Activated naive CD4-positive, alpha-beta T cell treated with anti-CD3 and anti-CD28 coated beads for 36 hours (primary cell): ENCODE measurements at places on chromosomes 7 and 10.

GRCh38 chr10:14383266-14383665 is 52.5 kb upstream of the FRMD4A start:
- peaks cover 66% of the 10 kb centered on the region for H3K4me1 ChIP-seq
- no peak overlapping the region for H3K27ac ChIP-seq
- peaks cover 7% of the 10 kb centered on the region for H3K27me3 ChIP-seq
- DNase-seq, result no peak
- H3K36me3 ChIP-seq, result peaks cover 1% of the 10 kb centered on the region
- no peak overlapping the region for H3K4me3 ChIP-seq

GRCh38 chr10:103680869-103681236 is 174.5 kb downstream of the SH3PXD2A start:
- no peaks in the 10 kb centered on the region for H3K27me3 ChIP-seq
- peaks cover 16% of the 10 kb centered on the region for H3K4me1 ChIP-seq
- DNase-seq, result no peak
- no peaks in the 10 kb centered on the region for H3K36me3 ChIP-seq

DNA sequence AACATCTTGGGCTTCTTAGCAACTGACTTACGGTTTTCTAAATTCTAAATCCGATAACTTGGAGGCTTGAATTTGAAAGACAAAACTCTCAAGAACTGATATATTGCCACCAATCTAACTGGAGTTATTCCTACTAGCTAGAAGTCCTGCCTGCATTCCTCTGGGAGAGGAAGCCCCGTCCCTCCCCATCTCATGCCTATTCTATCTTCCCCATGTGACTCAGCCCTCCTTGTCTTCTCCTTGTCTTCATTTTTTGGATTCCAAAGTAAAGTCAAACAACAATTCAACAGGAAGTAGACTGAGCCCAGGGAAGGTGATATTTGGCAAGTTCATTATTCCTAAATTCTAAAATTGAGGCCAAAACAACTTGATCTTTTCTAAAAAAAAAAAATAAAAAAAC is 587.7 kb downstream of the KCNMA1 start:
- DNase-seq, result no peak
- no peaks in the 10 kb centered on the region for H3K4me1 ChIP-seq
- no peaks in the 10 kb centered on the region for H3K36me3 ChIP-seq
- no peak overlapping the region for H3K4me3 ChIP-seq

DNA sequence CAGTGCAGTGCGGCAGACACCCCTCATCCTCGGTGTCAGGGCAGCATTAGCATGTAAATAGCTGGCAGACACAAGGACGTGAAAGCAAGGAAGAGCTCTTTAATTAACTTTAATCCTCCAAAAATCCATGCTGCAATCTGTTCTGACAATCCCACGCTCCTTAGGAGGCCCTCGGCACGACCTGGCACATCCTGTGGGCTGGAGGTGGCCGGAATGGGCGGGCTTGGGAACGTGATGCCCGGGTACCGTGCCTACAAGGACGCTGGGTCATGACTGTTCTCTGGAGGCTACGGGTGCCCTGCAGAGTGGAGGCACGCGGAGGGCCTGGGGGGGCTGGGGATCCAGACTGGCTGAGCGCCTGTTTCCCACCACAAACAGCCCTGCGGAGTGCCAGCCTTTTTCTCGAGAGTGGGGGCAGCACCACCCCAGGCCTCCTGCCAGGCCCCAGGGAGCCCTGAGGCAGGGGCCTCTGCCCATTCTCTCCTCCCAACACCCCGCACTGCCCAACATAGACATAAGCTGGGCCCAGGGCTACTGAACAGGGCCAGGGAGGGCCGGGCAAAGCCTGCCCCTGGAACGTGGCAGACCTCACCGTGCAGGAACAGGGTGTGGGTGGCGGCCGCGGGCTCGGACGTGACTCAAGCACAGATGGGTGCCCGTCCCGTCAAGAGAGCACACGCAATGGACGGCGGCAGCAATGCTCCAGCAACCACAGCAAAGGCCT is 189.3 kb downstream of the MAD1L1 start:
- no peaks in the 10 kb centered on the region for H3K27me3 ChIP-seq
- H3K36me3 ChIP-seq, result peaks cover 9% of the 10 kb centered on the region
- no peak overlapping the region for H3K4me3 ChIP-seq
- DNase-seq, result no peak
- H3K27ac ChIP-seq, result no peak overlapping the region

GRCh38 chr10:82558014-82558607 is 683.1 kb downstream of the NRG3 start:
- no peak for DNase-seq
- no peaks in the 10 kb centered on the region for H3K36me3 ChIP-seq
- H3K4me1 ChIP-seq, result no peaks in the 10 kb centered on the region
- no peaks in the 10 kb centered on the region for H3K27me3 ChIP-seq
- no peak overlapping the region for H3K4me3 ChIP-seq

- H3K36me3 ChIP-seq, result no peaks in the 10 kb centered on the region
- no peak overlapping the region for H3K4me3 ChIP-seq
- H3K27ac ChIP-seq, result no peak overlapping the region
- no peak for DNase-seq
These were observed 39.1 kb downstream of the CPXM2 start for GRCh38 chr10:123852411-123852951.

- H3K4me1 ChIP-seq, result peaks cover 19% of the 10 kb centered on the region
- no peaks in the 10 kb centered on the region for H3K27me3 ChIP-seq
- DNase-seq, result no peak
- no peak overlapping the region for H3K4me3 ChIP-seq
- no peak overlapping the region for H3K27ac ChIP-seq
- no peaks in the 10 kb centered on the region for H3K36me3 ChIP-seq
These were observed 71.9 kb upstream of the SRRM3 start for GRCh38 chr7:76129836-76130235.
